Renal cortical epithelial cell (primary cell): ENCODE measurements at places on chromosomes 16 and 17.

GRCh38 chr16:55152875-55153390, 171.1 kb upstream of the IRX6 start:
- DNase-seq, result no peak

DNA sequence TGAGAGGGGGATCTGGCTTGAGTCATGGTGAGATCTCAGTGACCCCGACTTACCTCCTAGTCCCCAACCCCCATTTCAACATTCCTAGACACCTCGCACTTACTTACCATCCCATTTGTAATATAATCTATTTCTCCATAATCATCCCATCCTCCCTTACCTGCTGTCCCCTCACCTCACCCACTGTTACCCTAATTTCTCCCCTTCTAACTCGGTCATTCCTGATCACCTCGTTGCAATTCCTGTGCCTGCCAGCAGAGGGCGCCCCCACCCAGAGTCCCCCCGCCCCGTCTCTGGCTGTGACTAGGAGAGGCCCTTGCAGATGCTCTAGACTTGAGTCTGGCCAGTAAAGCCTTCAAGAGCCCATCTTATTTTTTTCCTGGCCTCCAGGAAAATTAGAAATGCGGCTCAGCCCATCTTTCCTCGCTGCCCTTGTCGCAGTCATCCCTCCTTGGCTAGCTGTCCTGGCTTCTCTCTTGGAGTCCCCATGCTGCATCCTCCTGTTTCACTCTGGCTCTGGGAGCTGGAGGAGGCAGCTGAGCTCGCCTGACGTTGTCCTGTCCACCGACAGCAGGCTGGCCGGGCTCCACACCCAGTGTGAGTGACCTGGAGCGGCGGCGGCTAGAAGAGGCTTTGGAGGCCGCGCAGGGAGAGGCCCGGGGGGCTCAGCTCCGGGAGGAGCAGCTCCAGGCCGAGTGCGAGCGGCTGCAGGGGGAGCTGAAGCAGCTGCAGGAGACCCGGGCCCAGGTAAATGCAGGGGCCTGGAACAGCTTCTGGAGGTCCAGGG, 5.0 kb downstream of the TBKBP1 start:
- DNase-seq, result no peak

DNA sequence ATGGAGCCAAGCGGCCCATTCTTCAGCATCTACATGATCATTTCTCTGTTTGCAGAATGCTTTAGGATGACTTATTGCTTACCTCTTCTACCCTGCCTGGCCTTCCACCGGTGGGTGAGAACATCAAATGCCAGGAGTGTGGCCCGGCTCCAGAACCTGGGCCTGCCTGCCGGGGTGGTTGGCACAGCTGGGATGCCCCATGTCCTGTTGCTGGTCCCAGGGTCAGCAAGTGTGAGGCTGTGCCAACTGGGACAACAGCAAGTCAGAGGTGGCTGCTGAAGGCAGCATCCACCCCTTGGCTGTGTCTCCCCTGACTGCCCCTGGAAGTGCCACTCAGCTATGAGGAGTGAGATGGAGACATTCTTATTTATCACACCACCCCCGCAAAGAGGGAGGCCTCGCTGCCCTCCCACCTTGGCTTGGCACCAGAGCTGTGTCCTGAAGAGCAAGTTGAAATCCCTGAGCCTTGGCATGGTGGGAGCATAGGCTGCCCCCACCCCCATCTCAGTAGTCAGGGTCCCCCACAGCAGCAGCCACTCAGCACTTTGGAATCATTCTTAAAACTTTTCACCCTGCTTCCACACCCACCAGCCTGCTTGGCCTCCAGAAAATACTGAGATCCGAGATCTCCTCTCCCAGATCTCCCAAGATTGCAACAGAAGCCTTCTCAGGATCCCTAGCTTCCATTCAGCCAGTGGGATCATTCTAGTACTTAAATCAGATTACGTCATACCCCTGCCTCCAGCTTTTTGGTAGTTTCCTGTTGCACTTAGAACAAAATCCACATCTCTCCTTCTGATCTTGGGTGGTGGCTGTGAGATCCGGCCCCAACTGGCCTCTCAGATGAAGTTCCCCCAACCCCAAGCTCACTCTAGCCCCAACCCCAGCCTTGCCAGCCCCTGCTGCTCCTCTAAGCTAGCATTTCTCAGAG, 127.5 kb downstream of the SOCS1 start:
- DNase-seq, result peak; percentile 50

GRCh38 chr16:4322121-4323052, 6.5 kb downstream of the GLIS2 start:
- no peak for DNase-seq

DNA sequence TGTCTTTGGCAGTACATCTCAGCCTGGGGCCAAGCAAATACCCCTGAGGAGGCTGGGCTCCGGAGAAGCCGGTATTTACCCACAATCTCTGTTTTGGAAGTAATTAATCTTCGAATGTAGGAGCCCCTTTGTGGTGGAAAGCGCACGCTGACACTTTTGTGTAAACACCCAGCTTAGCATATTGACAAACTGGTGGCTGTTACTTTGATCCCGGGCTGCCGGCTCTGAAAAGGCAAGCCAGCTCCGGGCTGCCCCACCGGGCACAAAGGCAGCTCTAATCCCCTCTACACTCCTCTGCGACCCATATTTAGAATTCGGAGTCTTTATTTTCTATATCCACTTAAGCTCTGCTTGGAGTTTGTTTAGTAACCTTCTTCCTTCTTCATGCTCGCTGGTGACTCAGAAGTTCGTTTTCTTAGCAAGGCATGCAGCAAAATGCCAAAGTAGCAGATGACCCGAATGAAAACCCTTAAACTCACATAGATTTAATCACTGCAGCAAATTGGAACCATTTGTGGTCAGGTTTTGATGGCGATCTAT, 144.0 kb upstream of the IRX3 start:
- no peak for DNase-seq

DNA sequence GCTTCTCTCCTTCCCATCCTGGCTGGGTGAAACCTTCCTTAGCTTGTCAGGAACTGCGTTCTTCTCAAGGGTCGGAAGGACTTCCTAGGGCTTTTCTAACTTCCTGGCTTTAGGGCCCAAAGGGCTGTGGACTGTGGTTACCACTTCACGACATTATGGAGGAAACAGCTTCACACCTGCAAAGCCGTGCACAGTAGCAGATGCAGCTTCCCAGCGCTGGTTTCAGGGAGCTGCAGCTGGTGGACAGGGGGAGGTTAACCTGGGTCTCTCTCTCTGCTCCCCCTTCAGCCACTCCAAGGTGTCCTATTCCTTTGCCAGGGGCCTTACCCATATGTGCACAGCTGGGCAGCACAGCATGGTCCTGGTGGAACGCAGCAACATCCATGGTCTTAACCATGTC, 155.8 kb upstream of the CDC42EP4 start:
- no peak for DNase-seq

DNA sequence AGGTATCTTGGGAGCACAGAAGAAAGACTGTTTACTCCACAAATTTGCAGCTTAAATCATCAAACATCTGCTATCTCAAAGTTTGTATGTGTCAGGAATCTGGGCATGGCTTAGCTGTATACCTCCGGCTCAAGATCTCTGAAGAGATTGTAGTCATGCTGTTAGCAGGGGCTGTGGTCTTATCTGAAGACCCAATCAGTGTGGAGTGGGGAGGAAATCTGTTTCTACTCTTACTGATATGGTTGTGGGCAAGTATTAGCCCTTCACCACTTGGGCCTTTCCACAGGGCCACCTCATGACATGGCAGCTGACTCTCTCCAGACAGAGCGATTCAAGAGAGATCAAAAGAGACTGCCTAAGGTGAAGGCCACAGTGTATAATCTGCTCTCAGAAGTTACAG, 438.7 kb downstream of the KIF2B start:
- DNase-seq, result no peak

- peak; percentile 87 for DNase-seq
Observed at GRCh38 chr17:38454532-38454931, 26.3 kb downstream of the ARHGAP23 start.

DNA sequence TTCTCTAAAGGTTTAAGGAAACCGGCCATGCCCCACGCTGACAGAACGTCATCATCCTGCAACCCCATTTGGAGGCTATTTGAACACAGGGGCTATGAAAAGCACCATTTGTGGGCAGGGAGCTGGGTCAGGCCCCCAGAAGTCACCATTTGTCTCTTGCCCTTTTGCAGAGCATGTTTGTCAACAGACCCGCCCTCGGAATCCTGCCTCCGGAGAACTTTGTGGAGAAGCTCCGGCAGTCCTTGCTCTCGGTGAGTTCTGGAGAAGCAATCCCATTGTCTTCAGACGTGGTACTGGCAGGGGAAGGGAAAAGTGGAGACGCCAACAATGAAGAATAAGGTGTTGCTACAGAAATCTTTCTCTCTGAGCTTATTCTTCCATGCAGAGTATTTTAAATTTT, 33.5 kb downstream of the TMEM186 start:
- no peak for DNase-seq

DNA sequence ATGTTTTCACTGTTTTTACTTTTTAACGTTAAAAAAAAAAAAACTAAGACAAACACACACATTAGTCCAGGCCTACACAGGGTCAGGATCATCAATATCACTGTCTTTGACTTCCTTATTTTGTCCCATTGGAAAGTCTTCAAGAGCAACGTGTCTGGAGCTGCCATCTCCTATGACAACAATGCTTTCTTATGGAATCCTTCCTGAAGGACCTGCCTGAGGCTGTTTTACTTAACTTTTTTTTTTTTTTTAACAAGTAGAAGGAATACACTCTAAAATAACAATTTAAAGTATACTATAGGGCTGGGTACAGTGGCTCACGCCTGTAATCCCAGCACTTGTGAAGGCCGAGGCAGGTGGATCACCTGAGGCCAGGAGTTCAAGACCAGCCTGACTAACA, 71.8 kb upstream of the BCAR1 start:
- DNase-seq, result no peak

DNA sequence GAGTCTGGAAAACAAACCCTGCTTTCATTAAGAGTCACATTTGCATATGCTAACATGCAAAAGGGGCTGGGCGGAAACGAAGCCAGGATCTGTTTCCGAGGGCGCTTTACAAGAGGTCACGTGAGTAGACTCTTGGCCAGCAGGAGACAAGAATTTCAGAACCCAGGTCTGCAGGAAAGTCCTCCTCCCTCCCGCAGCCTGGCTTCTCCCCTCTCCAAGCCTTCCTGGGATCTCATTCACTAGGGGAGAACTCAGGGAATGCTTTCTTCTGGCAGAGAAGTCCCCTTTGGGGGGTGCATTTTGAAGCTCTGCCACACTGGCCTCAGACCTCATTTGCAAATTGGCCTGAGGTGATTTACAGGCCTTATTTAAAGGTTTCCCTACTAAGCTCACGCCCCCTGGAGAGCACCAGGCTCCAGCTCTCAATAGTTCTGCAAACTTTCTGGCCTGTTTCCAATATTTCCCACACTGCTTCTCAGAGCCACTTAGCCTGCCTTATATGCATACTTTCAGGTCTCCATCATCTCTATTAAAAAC, 57.2 kb upstream of the CACNG5 start:
- DNase-seq, result peak; percentile 40

DNA sequence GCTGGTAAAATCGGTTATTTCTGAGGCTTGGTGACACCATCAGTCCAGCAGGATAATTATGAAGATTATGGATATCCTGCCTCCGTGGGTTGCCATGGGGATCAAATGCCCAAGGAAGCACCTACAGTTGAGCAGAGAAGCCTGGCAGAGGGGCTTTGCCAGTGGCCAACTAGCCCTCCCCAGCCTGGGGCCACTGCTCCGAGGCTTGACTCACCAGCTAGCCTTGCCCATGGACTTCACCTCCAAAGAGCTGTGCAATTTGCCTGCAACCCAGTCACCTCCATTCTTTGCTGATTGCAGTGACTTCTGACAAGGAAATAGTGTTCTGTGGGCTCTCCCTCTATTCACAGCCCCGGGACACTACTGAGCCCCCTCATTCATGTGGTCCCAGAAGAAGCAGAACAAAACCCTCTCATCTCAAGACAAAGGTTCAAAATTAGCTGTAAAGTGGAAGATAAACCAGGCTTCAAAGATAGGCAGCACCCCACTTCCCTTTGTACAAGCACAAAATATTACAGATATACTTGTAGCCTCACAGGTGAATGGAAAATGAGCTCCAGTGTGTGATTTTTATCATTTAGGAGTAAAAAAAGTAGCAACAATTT, 1.6 kb downstream of the PECAM1 start:
- no peak for DNase-seq

GRCh38 chr16:53817117-53817755, 113.3 kb downstream of the FTO start:
- peak; percentile 84 for DNase-seq

DNA sequence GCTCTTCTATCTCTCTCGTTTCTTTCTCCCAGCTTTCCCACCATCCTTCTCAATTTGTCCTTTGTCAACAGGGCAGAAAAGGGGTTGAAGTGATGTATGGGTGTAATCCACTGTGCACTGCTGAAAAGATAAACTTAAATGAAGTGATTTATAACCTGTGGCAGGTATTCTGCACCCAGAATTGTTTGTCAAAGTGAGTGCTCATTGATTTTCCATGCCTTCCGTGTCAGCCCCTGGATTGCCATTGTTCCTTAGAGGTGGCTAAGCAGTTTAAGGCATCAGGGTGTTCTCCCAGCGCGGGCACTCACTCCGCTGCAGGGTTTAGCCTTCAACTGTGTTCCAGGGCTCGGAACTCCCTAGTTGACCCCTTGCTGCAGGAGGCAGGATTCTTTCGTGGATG, 82.9 kb downstream of the PITPNC1 start:
- no peak for DNase-seq
